ENCODE measurements at places on chromosomes 7 and 10. TPM values are rescaled to one million over a fixed set of nuclear protein-coding genes. Genes with fewer than 3 reads are reported as not detected.

NEUROG3 gene
- not detected for total RNA-seq

GJD4 gene
- not detected for total RNA-seq

DNA sequence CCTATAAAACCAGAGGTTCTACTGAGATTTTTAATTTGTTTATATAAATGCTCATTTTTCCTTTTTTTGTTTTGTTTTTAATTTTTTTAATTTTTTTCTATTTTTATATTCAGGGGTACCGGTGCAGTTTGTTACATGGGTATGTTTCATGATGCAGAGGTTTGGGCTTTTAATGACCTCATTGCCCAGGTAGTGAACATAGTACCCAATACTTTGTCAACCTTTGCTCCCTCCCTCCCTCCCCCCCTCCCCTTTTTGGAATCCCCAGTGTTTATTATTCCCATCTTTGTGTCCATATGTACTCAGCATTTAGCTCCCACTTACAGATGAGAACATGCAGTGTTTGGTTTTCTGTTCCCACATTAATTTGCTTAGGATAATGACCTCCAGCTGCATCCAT, 94.4 kb upstream of the NEBL start:
- DNase-seq, result no peak

DNA sequence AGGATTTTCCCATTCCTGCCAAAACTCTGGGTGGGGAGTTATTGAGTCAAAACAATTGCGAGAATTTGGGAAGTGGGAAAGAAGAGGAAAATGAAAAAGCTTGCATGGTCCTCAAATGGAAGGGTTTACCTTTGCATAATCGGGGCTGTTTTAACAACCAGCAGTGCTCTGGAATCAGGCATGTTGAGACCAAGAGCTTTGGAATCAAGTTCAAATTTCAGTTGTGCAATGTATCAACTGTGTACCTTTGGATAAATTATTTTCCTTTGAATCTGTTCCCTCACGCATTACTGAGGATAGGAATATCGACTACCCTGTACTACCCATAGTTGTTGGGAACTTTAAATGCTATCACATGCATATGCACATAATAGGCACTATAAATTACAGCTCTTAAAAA, 205.5 kb downstream of the JCAD start:
- no peak for DNase-seq

- DNase-seq, result peak; percentile 73
These were observed 538 bp downstream of the TRIM8 start for GRCh38 chr10:102644646-102645387.

- no peak for DNase-seq
These were observed 38.4 kb downstream of the ANK3 start for GRCh38 chr10:60351191-60351853.

GRCh38 chr7:80319461-80319860, 184.8 kb downstream of the GNAI1 start:
- no peak for DNase-seq

- peak; percentile 84 for DNase-seq
These were observed 640.8 kb downstream of the XPNPEP1 start for GRCh38 chr10:109282510-109282909.

DNA sequence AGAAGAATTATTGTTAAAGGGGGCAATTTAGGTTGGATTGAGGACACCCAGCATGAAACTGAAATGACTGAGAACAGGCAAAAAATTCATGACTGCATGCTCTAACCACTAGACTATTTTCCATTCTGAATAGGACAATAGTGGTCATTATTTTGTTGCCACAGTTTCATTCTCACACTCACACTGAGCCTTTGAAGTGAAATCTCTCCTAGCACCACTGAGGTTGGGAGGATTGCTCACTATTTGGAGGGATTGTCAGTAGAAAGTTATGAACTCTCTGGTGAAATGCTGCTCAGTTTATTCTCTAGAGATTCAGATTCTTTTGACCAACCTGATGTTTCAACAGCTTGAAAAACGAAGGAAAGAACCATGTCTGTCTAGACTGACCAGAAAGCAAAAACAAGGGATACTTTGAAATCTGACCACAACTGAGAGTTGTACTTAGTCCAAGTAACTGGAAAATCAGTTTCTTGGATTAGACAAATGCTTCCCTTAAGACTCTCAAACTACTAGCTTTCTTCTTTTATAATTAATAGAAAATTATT, 191.2 kb downstream of the DYNC1I1 start:
- no peak for DNase-seq

GRCh38 chr7:156659961-156660360, 19.4 kb downstream of the RNF32 start:
- no peak for DNase-seq

GRCh38 chr10:114548662-114549061, 109.4 kb downstream of the ABLIM1 start:
- DNase-seq, result peak; percentile 70

- DNase-seq, result no peak
These were observed 435.2 kb upstream of the LRGUK start for GRCh38 chr7:133691727-133692610.

GRCh38 chr7:47827351-47827756, 120.9 kb downstream of the PKD1L1 start:
- DNase-seq, result no peak

XRCC2 gene
- 3.5 TPM for total RNA-seq

- no peak for DNase-seq
These were observed 102.1 kb upstream of the ZNF746 start for GRCh38 chr7:149599636-149600206.

PKD1L1 gene
- 0.43 TPM for total RNA-seq

PCLO gene
- total RNA-seq, result under 0.01 TPM

- no peak for DNase-seq
These were observed 112.0 kb downstream of the EEPD1 start for GRCh38 chr7:36264913-36265516.

OR2A2 gene
- total RNA-seq, result not detected

- no peak for DNase-seq
These were observed 278.1 kb downstream of the DPP6 start for GRCh38 chr7:154330318-154330717.

GUSB gene
- 13.0 TPM for total RNA-seq

DNA sequence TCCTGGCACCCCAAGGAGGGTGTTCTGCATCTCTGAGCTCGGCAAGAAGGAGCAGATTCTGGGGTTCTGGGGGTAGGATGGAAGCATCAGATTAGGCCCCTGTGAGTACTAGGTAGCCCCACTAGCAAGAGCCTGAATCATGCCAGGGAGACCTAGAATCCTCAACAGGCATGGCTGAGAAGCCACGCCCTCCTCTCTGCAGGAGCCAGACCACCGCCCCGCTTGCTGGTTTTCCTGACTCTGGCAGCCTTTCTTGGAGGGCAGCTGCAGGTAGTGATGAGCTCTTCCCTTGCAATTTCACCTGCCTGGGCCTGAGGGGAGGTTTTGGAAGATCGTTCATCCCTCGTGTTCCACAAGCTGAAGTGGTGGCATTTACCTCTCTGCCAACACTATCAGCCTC, 68.9 kb upstream of the PRLHR start:
- no peak for DNase-seq
